Muscle of leg (tissue), 16 donors: ENCODE measurements at places on chromosomes 2 and 18. TPM values are rescaled to one million over a fixed set of nuclear protein-coding genes. Genes with fewer than 3 reads are reported as not detected.
A peak's percentile ranks its signal among the peaks of the same experiment; 100 is the strongest.

The IL1A gene
- total RNA-seq: not detected

DNA sequence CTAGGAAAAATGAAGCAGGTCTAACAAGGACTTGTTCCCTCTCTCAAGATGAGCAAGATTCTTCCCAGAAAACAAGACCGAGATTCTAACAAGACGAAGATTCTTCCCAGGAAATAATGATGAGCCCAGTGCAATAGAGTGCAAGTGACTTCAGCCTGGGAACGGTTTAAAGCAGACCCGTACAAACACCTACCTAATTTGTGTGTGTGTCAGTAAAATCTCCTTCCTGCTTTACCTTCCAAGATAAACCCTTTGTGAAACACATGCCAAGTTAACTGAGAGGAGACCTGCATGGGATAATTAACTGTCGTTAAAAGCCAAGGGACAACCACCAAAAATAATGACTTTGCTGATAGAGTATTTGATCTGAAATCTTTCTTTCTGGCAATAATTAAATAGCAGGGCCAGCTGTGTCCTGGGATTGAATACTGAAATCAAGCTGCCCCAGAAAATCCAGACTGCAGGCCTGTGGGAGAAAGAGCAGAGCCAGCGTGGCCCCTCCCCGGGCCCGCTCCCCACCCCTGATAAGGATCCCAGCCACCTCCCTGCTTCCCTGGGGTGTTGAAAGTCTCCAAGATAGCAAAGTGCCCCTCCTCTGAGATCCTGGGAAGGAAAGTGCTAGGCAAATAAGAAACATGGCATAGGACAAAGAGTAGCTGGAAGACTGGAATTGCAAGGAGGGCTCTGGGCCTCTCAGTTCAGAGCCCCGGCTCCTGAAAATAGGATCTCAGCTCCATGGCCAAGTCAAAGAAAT, 145.5 kb downstream of the CYP26B1 start:
- DNase-seq: no peak

- DNase-seq: peak; percentile 35
These were observed 397.7 kb downstream of the TRIB2 start for GRCh38 chr2:13114391-13114790.

DNA sequence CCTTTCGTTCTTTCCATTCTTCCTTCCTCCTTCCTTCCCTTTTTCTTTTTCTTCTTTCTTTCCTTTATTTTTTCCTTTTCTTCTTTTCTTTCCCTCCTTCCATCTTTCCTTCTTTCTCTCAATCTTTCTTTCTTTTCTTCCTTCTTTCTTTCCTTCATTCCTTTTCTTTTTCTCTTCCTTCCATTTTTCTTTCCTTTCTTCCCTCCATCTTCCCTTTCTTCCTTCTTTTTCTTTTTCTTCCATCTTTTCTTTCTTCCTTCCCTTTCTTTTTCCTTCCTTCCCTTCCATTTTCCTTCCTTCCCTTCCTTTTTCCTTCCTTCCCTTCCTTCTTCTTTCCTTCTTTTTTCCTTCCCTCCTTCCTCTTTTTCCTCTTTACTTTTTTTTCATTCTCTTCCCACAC, 568.7 kb downstream of the GALR1 start:
- no peak for DNase-seq

The ATG16L1 gene
- total RNA-seq: 18.5 TPM

GRCh38 chr2:236748385-236748784, 178.8 kb downstream of the ACKR3 start:
- no peak for DNase-seq

The KLHL41 gene
- total RNA-seq: 2,102 TPM

DNA sequence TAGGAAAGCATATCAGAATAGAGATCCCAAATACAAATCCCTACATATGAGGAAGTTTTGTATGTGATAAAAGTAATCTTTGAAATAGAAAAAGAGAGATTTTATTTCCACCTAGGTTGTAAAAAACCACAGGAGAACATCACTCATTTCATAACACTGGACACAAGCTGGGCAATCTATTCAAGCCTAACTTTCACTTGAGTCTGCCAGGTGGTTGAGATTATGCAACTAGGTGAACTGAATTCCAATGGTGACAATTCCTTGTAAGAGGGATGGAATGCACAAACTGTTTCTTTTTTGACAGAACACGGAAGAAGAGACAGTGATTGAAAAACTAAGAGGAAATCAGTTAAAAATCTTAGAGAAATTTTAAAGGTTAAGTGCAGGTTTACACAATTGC, 619.6 kb upstream of the TMEFF2 start:
- no peak for DNase-seq

The AQP12A gene
- total RNA-seq: not detected

The COLEC11 gene
- total RNA-seq: 0.18 TPM

The NDUFS1 gene
- 99.3 TPM for total RNA-seq

- DNase-seq: peak; percentile 39
These were observed 91.7 kb upstream of the EPC2 start for GRCh38 chr2:148552675-148553331.

DNA sequence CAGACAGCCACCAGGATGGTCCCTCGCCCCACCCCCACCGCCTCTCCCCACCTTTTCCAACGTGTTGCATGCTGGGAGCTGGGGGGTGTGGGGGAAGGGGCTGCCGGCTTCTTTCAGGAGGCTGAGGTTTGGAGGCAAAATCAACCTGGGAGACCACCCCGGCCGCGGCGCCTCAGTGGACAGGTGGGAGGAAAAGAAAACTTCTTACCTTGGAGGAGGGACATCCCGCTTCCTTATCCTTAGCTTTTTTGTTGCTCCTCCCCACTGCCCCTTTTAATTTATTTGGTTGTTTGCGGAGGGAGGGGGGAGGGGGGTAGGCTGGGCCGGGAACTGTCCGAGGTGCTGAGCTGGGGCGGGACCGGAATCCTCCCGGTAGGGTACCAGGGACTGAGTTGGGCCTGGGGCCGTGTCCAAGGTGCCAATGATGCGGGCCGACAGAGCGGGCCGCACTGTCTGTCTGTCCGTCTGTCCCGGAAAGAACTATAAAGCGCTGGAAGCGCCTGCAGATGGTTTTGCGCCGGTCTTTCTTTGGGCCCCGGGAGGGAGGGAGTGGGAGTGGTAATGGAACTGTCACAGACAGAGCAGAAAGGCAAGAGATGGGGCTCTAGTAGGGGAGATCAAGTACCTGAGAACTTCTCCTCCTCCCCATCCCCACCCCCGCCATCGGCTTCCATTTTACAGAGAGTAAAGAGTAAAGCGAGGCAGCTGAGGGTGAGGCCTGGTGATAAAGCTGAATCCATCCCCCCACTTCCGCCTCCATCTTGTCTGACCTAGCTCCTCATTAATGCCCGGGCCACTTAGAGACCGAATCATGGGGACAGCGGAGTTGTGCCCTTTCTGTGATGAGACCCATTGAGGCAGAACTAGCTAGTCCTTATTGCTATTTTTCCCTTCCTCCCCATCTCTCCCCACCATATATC, 2.4 kb downstream of the CDK5R2 start:
- no peak for DNase-seq

GRCh38 chr2:212974692-212975091, 176.7 kb downstream of the IKZF2 start:
- DNase-seq: no peak

The TMEM182 gene
- total RNA-seq: 111 TPM

- DNase-seq: no peak
These were observed 66.3 kb upstream of the SCG2 start for GRCh38 chr2:223668302-223668998.

GRCh38 chr2:209713219-209713618, 58.4 kb upstream of the UNC80 start:
- no peak for DNase-seq

The ANKRD62 gene
- total RNA-seq: not detected

The OSR1 gene
- 11.6 TPM for total RNA-seq

The IGFBP5 gene
- 461 TPM for total RNA-seq

The HOXD13 gene
- total RNA-seq: 0.31 TPM
